Activated T-helper 1 cell treated with anti-CD3 and anti-CD28 coated beads, Interleukin-12 subunit alpha, Interleukin-12 subunit beta, Interleukin-2, Interleukin-4 antibody, amounts not matched to agents 30 ng/mL and 10 ng/mL and 1 ng/mL, durations not matched to agents 14 hours and 24 hours and 36 hours (primary cell): ENCODE measurements at places on chromosomes 7 and 10.
A peak's percentile ranks its signal among the peaks of the same experiment; 100 is the strongest.

- no peak for DNase-seq
Observed at GRCh38 chr7:34222316-34222715, 317.0 kb downstream of the BMPER start.

DNA sequence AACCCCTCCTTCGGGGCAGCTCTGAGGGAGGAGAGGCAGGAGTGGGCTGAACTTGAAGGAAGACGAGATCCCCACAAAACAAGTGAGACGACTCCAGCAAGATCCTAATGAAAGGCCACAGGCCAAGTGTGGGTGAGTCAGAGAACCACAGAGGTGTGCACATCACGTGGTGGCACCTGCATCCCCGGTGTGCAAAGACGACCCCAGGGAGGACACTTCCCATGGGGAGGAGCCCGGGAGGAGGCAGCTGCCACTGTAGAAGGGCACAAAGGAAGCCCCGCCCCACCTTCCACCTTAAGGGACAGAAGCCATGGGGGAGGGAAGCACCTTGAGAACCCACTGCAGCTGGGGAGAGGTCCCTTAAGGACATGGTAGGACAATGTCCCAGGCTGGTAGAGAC is 45.7 kb downstream of the ESYT2 start:
- no peak for DNase-seq

DNA sequence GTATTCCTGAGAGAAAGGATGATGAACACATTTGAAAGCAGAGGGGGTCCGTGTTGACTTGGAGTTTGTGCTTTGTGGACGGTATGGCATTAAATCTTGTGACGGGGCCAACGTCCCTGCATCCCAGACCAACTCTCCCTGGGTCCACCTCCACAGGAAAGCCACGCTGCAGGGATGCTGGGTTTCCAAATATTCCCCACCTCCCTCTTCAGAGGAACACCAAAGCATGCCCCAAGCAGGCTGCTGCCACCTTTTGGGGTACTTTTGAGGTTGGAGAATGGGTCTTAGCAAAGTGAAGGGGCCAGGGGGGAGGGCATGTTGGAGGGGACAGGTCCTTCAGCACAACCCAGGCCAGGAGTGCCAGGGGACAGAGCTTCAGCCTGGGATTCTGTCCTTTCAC is 504.4 kb downstream of the TCERG1L start:
- DNase-seq = no peak

DNA sequence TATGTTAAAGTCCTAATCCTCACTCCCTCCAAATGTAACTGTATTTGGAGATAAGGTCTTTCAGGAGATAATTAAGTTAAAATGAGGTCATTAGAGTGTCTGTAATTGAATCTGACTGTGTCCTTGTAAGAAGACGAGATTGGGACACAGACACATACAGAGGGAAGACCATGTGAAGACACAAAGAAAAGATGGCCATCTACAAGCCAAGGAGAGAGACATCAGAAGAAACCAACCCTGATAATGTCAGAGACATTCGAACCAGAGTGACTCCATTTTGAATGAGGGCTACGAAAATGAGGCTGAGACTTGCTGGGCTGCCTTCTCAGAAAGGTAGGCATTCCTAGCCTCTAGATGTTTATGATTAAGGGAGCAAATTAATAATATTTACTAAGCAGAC is 542 bp upstream of the SAMD9L start:
- no peak for DNase-seq

DNA sequence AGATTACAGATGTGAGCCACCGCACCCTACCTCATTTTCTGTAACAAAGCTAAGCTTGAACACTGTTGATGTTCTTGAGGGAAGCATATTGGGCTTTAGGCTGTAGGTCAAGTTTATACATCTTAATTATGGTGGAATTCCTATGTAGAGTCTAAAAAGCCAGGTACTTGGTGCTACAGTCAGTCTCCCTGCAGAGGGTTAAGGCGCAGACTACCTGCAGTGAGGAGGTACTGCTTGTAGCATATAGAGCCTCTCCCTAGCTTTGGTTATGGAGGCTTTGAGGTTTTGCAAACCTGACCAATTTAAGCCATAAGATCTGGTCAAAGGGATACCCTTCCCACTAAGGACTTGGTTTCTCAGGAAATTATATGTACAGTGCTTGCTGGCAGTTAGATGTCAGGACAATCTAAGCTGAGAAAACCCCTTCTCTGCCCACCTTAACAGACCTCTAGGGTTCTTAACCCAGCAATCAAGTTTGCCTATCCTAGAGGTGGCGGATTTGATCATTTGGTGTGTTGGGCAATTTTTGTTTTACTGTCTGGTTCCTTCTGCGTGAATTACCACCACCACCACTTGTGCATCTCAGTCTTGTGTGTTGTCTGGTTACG is 6.0 kb downstream of the PPIA start:
- no peak for DNase-seq

GRCh38 chr10:92240289-92241157 is 50.4 kb downstream of the CPEB3 start:
- DNase-seq = peak; percentile 28

DNA sequence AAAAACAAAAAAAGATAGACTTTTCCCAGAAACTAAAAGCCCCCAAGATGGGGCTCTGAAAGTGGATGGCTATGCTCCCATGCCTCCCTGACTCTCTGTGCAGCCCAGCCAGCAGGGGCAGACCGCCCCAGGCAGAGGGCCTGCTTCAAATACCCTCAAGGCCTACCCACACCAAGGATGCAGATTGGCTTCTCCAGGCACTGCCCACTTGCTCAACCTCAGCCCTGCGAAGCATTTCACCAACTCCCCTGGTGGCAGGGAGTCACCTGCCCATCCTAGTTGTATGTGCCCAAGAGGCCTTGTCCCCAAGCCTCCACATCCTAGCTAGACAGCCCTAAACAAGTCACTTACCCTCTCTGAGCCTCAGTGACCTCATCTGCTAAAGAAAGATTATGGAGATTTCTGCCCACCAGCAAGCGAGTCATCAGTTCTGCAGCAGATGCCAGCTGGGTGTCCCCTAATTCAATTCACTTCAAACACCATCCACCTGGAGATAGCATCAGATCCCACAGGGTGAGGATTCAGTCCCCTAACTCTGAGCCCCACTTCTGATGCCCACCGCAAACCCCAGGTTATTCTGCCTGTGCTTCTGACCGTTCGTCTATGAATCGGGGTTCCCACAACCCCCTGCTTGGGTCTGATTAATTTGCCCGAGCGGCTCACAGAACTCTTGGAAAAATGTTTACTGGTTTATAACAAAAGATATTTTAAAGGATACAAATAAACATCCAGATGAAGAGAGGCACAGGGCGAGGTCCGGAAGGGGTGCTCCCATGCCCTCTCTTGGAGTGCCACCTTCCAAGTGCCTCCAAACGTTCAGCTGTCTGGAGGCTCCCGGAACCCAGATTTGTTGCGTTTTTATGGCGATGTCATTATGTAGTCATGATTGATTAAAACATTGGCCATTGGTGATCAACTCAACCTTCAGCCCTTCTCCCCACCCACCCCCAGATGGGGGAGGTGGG is 18.6 kb upstream of the ZMIZ1 start:
- DNase-seq = no peak

GRCh38 chr10:101643546-101643945 is 51.4 kb downstream of the FBXW4 start:
- no peak for DNase-seq
